ENCODE measurements at places on chromosomes 6 and 20.

- peak; percentile 59 for DNase-seq
These were observed 204.4 kb downstream of the TAF4 start for GRCh38 chr20:61861054-61861841.

DNA sequence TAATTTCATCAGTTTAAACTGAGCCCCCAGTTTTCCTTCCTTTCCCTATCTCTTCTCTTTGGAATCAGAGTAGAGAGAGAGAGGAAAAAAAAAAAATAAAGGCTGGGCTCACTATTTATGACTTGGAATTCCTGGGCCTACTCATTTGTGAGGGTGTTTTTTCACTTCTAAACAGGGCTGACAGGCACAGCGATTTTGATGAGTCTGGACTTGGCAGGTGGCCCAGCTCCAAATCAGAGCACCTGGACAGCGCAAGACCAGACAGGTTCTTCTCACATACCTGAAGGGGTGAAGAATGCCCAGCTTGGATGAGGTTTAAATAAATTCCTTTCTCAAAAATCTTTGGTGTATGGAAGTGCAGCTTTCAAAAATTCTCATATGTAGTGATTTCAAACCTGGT lies 122.2 kb downstream of the KIF13A start:
- DNase-seq, result no peak

DNA sequence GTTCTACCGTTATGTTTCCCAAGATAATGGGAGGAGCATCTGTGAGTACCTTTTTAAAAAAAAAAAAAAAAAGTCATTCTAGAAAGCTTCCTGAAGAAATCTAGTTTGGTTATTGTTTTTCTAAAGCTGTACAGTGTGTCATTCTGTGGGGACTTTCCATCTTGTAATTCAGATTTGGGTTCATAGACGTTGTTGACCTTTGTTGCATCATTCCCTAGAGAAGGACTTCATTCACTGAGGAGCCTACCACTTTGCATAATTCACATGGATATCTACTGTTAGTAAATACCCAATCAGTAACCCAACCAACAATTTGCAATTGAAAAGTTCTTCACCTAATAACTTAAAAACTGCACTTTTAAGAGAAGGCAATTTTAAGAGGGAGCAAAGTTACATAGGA lies 60.1 kb downstream of the RPP40 start:
- DNase-seq, result no peak

DNA sequence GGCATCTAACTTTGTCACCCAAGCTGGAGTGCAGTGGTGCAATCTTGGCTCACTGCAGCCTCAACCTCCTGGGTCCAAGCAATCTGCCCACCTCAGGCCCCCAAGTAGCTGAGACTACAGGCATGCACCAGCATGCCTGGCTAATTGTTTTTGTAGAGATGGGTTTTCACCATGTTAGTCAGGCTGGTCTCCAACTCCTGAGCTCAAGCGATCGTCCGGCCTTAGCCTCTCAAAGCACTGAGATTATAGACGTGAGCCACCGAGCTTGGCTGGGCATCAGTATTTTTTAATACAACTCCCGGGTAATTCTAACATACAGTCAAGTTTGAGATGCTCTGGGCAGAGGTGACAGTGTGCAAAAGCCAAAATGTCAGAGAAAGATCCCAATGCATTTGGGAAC lies 73.5 kb downstream of the NFATC2 start:
- no peak for DNase-seq

GRCh38 chr6:96844530-96844929 lies 7.3 kb upstream of the GPR63 start:
- DNase-seq, result no peak

DNA sequence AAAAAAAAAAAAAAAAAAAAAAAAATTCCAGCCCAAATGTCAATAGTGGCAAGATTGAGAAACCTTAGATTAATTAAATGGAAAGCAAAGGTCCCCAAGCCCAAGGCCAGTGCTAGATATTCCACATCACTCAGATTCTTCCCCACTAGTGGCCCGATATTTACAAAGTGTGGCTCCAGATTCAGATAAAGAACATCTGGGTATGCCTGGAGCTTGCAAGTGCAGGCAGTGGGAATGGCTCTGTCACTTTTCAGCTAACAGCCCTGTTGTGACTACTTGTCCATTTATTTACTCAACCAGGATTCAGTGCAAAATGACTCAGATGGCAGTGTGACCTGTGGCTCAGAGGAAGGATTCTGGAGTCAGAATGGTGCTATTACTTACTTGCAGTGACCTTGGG lies 8.2 kb upstream of the KCNB1 start:
- DNase-seq, result no peak

DNA sequence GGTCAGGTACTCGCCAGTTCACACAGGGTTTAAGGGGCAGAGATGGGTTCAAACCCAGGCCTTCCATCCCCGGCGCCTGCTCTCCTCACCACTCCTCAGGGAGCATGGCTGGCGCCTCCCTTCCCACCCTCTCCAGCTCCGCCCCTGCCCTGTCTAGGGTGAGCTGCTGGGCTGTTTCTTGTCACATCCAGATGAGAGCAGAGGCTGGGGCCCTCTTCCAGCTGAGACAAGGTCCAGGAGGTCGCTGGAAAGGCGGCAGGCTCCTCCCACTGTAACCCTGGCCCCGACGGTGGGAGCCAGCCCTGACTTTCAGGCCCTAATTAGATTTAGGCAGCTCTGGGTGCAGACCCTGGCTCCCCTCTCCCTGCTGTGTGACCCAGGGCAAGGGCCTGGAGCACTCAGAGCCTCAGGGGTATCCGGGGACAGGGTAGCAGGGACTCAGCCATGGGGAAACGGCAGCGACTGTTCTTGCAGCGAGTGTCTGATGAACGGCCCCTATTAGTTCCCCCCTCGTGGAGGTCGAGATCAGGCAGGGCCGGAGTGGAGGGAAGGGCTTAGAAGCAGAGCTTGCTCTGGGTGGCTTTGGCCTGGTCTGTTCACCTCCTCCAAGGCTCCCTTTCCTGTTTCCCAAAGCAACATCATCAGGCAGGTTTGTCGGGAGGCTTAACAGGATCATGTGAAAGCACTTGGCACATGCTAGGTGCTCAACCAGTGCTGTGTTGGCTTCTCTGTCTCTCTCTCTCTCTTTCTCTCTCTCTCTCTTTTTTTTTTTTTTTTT lies 33.4 kb downstream of the SNAI1 start:
- no peak for DNase-seq

- peak; percentile 82 for DNase-seq
These were observed 126.7 kb downstream of the UNC5CL start for GRCh38 chr6:40912158-40912946.

- no peak for DNase-seq
These were observed 53.7 kb downstream of the BMP7 start for GRCh38 chr20:57212534-57213276.

DNA sequence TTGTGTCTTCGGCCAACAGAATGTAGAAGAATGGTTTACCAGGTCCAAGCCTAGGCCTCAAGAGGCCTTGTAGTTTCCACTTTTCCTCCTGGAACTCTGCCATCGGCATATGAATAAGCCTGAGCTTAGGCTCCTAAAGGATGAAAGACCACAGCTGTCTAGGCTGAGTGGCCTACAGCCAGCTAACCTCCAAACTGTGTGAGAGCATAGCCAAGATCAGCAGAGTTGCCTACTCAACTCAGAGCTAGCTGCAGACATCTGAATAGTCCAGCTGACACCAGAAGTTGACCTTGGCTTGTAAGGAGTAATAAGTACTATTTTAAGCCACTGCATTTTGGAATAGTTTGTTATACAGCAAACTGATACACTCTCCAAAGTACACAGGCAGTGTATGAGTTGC lies 52.6 kb upstream of the SMIM29 start:
- DNase-seq, result no peak

DNA sequence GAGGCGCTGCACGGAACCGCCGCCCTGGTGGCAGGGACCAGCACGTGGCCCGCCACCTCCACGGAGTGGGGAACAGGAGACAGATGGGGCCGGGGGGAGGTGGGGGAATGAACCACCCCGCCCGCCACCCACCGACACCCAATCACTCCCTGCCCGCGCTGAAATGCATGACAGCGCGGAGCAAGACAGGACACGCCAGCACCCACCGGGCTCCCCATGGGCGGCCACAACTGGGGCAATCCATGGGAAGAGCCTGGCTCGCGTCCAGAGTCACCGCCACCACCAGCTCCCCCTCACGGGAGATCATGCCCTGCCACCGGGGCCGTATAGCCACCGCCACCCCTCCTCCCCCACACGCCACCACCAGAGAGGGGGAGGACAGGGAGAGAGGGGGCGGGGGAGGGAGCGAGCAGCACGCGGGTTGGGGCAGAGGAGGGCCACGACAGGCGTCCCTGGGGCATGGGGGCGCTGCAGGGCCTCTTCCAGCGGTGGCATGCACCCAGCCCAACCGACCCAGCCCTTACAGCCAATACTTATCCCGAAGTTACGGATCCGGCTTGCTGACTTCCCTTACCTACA lies 744.3 kb upstream of the DEFB115 start:
- no peak for DNase-seq

GRCh38 chr6:28841290-28841689 lies 82.5 kb downstream of the TRIM27 start:
- no peak for DNase-seq

GRCh38 chr20:1130058-1130694 lies 11.8 kb downstream of the PSMF1 start:
- peak; percentile 26 for DNase-seq

Measured in MV-4-11 (cell line).